ENCODE measurements at places on chromosomes 11 and 22.

GRCh38 chr11:96019810-96020747 lies 96.2 kb upstream of the MTMR2 start:
- no peak for DNase-seq

DNA sequence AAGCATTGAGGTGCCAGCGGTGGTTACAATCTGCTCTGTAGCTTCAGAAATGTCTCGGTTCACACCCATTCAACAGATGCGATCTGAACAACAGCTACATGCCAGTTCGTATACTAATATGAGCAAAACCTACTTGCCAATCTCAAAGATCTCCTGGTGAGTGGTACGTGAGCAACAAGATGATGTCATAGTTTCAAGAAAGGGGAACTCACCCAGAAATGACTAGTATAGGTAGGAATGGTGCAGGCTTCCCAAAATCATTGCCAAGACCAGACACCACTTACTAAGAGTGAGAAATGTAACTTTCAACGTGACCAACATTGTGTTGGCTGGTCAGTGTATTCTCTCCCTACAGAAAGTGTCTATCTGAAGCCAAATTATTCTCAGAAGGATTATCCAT lies 31.1 kb downstream of the OR6Q1 start:
- no peak for DNase-seq

DNA sequence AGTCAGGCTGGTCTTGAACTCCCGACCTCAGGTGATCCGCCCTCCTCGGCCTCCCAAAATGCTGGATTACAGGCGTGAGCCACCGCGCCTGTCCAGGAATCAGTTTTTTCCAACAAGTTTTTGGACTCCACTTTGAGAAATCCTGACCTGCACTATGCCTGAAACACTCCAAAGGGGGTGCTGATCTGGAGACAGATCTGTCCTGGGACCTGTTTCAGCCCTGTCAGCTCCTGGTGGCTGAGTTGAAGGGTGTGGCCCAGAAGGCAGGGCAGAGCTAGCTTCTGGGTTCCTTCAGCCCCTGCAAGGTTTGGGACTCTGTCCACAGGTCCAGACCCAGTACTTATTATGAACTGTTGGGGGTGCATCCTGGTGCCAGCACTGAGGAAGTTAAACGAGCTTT lies 1.2 kb downstream of the DNAJC4 start:
- DNase-seq = no peak

GRCh38 chr11:67406969-67407687 lies 3.2 kb downstream of the TBC1D10C start:
- DNase-seq = no peak

DNA sequence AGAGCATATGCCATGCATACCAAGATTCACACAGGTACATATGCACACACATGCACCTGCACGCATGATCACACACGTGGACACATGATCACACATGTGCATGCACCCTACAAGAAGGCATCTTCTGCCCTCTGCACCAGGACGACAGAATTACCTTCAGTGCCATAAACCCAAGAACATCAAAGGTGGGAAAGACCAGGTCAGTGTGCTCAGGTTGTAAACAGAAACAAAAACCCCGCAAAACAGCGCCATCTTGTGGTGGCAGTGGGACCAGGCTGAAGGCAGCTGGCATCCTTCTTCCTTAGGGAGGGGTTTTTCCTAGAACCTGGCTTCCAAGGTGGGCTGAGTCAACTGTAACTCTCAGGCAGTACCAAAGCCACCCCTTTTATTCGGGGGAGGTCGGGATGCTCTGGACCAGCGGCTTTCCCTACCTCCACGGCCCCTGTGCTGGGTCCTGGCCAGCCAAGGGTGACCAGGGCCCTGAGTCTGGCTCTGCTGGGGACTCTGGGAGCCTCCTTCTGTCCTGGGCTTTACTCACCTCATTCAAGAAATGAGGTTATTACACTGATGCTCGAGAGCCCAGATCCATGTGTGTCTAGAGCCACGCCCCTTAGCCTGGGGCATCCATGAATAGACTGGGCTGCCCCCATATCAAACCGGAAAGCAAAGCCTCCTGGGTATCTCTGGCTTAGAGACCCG lies 69.4 kb upstream of the FGF3 start:
- peak; percentile 32 for DNase-seq

DNA sequence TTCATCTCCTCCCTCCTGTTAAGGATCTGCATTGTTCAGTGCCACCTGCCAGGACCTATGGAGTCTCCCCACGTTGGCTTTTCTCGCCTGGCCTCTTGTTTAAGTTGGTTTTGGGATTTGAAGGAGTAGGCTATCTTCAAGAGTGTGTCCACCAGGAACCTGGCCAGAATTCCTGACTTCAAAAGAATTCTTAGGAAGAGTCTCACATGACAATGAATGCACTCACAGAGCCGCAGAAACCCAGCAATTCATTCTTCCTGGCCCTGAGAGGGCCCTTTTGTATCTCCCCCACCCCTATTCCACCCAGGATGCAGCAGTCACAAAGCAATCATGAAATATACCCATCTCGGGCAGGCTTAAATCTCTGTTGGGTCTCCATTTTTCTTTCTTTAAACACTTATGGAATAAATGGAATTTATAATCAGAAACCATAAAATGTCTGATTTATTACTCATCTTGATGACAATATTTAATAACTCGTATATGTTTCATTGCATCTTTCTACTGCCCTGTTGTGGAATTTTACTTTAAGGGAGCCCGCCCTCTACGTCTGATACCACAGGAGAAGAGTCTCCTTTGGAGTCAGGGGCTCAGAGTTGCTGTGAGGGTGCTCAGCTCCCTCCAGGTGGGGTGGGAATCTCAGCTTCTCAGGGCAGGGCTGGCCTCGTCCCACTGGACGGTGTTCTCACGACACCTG lies 507.0 kb downstream of the NTM start:
- no peak for DNase-seq

GRCh38 chr22:46634011-46634699 lies 14.0 kb downstream of the GRAMD4 start:
- no peak for DNase-seq

DNA sequence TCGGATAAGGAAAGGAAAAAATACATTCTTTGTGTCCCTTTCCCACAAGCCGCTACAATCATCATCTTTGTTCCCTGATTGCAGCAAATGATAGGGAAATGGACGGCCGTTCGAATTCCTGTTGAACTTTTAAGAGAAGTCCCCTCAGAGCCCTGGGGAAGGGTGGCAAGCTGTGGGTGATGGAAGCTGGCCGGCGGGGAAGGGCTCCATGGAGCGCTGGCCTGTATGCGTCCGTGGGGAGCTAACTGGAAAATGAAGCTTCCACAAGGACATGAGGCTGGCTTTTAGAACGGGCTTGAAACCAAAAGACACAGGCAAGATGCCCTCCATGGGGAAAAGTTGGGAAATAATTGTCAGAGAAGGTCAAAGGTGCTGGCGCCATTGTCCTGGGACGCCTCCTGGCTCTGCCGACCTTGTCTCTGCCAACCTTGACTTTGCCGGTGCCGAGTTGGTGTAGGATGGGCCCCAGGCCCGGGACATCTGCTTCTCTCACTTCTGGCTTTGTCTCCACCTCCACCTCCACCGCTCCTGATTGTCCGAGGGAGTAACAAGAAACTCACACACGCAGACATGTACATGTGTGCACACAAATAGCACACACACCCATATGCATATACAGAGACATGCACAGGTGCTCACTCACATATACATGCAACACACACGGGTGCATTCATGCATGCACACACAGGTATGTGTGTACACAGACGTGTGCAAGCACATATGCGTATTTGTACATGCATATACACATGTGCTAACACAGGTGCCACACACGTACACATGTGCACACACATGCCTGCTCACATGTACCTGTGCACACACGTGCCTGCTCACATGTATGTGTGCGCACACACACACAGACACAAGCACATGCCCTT lies 14.5 kb upstream of the PPARA start:
- no peak for DNase-seq

DNA sequence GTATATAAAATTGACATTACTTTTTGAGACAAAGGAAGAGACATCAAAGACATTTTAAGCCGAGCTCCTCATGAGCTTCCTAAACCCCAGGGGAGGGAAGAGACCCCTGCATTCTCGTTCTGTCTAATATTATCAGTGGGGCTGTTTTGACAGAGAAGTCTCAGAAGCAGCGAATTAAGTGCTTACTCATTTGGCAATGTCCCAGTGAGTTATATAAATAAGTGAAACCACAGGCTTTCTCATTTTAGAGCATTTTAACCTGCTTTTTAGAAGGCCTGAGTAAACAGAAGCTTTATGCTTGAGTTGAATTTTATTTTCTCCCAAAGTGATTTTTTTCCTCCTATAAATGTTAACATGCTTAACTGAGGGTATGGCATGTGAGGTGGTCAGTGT lies 23.2 kb upstream of the C1QTNF4 start:
- no peak for DNase-seq

- DNase-seq = no peak
These were observed 45.5 kb upstream of the GLYATL1B start for GRCh38 chr11:59040607-59041006.

DNA sequence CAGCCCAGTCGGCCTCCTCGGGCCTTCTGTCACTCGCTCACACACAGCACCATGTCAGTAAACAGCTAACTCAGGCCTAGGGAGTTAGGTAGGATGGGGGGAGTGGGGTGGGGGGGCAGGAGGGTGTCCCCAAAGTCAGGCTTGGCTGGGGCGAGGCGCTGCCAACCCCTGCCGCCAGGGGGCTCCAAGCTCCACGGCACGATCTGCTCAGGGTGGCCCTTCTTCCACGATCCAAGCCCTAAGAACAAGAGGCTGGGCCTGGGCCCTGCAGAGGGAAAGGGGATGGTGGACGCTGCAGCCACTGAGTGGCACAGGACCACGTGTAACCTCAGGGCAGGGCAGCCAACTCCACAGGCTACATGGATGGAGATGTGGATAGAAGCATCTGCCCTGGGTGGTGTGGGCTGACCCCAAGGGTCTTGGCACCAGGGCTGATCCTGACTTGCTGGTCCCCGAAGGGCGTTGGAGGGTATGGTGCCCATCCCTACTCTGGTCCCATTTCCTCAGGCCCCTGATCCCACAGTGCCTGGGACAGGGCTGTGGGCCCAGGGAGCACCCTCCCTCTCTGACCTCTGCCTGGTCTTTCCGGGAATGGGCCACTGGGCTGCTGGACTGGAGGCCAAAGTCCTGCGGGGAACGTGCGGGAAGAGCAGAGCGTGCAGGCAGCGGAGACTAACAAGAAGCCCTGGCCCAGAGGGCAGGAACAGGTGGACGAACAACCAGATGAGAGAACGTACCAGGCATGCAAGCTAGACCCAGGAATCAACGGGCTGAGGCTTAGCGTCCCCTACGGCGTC lies 29.1 kb upstream of the TXNRD2 start:
- DNase-seq = no peak

DNA sequence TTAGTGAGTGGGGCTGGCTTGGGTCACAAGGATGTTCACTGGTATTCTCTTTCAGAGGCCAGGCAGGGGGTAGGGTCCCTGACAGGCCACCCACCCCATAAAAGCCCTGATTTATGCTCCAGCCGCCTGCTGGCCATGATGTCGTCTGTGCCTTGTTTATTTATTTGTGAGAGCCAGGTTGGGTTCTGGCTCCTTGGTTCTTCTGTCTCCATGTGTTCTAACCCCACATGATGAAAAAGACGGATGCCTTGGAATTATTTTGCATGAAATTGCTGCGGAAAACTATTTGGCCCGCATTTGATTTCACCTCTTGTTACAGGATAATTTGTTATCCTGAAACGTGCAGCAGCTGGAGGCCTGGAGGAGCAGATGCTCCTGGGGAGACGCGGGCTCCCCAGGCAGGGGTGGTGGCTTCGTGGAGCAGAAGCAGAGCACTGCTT lies 46.3 kb upstream of the WNT11 start:
- DNase-seq = no peak

GRCh38 chr11:102332611-102332994 lies 14.4 kb upstream of the BIRC2 start:
- no peak for DNase-seq

DNA sequence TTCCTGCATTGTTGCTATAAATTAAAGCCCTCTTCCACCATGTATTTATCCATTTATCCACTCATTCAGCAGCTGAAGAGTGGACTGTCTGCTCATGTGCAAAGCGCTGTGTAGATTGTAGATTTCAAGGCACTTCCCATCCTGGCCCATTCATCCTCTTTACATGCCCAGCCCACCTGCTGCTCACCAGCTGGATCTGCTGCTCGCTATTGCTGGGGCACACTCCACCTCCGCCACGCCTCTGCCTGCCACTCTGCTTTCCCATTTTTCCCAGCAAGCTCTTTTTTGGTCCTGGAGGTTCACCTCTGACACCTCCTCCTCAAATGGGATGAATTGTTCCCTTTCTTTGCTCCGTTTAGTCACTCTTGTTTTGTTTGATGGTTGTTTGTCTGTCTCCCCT lies 48.3 kb downstream of the CEP164 start:
- DNase-seq = no peak

GRCh38 chr22:39959640-39960447 lies at the start of gene TMA7B:
Gene TMA7B, plus strand, starts transcription at chr22:39960397. Its CDS starts 3,978 bp downstream, at chr22:39964375.
- DNase-seq = no peak

- no peak for DNase-seq
These were observed 68.4 kb downstream of the CCDC34 start for GRCh38 chr11:27294654-27295053.

GRCh38 chr11:115608976-115609375 lies 104.8 kb upstream of the CADM1 start:
- DNase-seq = no peak

GRCh38 chr11:111714522-111714921 lies 51.7 kb downstream of the PPP2R1B start:
- DNase-seq = no peak

DNA sequence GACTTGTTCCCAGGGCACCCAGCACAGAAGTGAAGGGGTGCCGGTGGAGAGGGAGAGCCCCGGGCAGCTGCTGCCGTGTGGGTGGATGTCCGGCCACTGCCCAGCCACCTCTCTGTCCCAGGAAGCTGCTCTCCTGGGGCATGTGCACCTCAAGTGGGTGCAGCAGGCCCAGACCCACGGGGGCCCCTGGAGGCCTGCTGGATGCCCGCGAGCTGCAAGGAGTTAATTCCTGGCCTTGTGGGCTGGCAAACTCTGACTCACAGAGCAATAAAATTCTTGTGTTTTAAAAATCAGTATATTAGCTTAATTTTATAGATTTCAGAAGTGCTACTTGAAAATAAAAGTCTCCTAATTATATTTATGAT lies 37.4 kb upstream of the KCNQ1OT1 start:
- no peak for DNase-seq

DNA sequence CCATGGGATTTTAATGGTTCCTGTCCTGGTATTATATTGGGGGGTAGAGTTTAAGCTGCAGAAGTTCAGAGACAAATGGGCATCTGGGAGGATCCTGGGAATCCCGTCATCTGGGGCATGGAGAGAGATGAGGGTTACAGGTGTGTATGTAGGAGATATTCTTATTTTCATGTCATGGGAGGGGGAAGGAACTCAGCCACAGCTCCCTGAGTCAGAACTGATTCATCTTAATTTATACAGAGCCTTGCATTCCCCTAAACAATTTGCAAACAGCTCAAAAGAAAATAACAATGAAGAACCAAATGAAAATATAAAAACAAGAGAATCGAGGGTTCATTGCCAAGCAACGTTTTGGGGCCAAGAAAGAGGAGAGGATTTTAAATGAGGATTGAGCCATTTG lies 155.9 kb upstream of the TBCEL start:
- DNase-seq = no peak

- DNase-seq = no peak
These were observed 48.2 kb downstream of the HIRA start for GRCh38 chr22:19383292-19383691.

GRCh38 chr22:44928711-44929358 lies 81.0 kb downstream of the PHF21B start:
- DNase-seq = no peak
